H1 (cell line): ENCODE measurements at places on chromosomes 7 and 10. TPM values are rescaled to one million over a fixed set of nuclear protein-coding genes. Genes with fewer than 3 reads are reported as not detected.

- peaks cover 5% of the 10 kb centered on the region; the same call in 1 of the 2 replicates for H3K36me3 ChIP-seq
- no peak for DNase-seq
- no peaks in the 10 kb centered on the region for H3K27me3 ChIP-seq
These were observed 9.6 kb upstream of the MRPS24 start for GRCh38 chr7:43878867-43879266.

- DNase-seq: no peak
- no peaks in the 10 kb centered on the region for H3K36me3 ChIP-seq
- no peak overlapping the region for H3K27ac ChIP-seq
- H3K4me1 ChIP-seq: peaks cover 5% of the 10 kb centered on the region
- peaks cover 24% of the 10 kb centered on the region for H3K27me3 ChIP-seq
These were observed 1.3 kb downstream of the GPR37 start for GRCh38 chr7:124764051-124764846.

- no peak overlapping the region for H3K4me3 ChIP-seq
- H3K27me3 ChIP-seq: no peaks in the 10 kb centered on the region
- H3K4me1 ChIP-seq: peaks cover 3% of the 10 kb centered on the region
- H3K27ac ChIP-seq: peak overlapping the region; percentile 24; the same call in 1 of the 2 replicates
These were observed 152.0 kb downstream of the SVIL start for GRCh38 chr10:29482591-29483431.

- H3K4me1 ChIP-seq: no peaks in the 10 kb centered on the region
- H3K4me3 ChIP-seq: no peak overlapping the region
- no peaks in the 10 kb centered on the region for H3K36me3 ChIP-seq
- H3K27me3 ChIP-seq: no peaks in the 10 kb centered on the region
These were observed 533.4 kb upstream of the SEMA3D start for GRCh38 chr7:85719981-85720953.

DNA sequence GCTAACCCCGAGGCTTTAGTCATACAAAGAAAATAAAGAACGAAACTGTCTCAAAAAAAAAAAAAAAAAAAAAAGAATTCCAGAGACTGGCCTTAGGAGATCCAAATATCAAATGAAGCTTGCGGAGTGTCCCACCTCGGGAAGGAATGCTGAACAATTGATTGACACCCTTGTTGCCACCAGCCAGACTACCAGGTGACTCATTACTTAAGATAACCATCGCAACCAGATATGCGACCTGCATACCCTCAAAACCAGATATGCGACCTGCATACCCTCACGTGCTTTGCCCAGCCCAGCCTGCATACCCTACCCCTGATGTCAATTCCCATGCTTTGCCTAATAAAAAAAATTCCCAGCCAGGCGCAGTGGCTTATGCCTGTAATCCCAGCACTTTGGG lies 2.7 kb upstream of the PRKRIP1 start:
- H3K4me3 ChIP-seq: no peak overlapping the region
- H3K27me3 ChIP-seq: no peaks in the 10 kb centered on the region
- H3K4me1 ChIP-seq: no peaks in the 10 kb centered on the region

- H3K27me3 ChIP-seq: no peaks in the 10 kb centered on the region
- peaks cover 6% of the 10 kb centered on the region for H3K4me1 ChIP-seq
- DNase-seq: no peak
- no peaks in the 10 kb centered on the region for H3K36me3 ChIP-seq
- H3K4me3 ChIP-seq: no peak overlapping the region
These were observed 15.9 kb upstream of the FAM221A start for GRCh38 chr7:23664122-23664521.

- H3K27me3 ChIP-seq: no peaks in the 10 kb centered on the region
- no peak overlapping the region for H3K27ac ChIP-seq
- no peak for DNase-seq
- H3K36me3 ChIP-seq: no peaks in the 10 kb centered on the region
These were observed 63.9 kb downstream of the FOXL3 start for GRCh38 chr7:353746-354325.

DNA sequence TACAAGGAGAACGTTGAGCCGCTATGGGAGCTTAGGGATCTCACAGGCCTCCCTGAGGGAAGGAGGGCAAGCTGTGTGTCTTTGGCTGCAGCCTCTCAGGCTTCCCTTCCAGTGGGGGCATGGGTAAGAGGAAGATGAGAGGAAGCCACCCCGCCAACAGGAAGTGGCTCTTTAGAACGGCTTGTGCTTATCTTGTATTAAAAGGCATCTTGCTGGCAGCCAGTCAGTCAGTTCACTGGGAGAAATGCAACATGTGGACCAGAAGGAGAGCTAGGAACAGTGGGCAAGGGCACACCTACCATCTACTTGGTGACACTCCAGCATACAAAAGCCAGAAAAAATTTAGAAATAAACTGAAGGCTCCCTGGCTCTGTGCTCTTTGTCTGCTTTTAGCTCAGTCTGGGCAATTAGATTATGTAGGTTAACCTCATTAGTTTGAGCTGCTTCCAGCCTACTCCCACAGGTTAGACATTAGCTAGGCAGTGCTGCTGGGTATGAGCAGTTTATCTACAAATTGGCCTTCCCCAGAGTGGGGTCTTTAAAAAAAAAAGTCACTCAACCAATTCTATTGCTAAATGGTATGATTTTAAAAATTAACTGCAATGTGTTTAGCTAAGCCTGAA lies 595.9 kb downstream of the KCNMA1 start:
- DNase-seq: peak; percentile 35
- no peaks in the 10 kb centered on the region; the same call in 1 of the 2 replicates for H3K27me3 ChIP-seq
- no peak overlapping the region for H3K4me3 ChIP-seq
- H3K4me1 ChIP-seq: no peaks in the 10 kb centered on the region; the same call in 1 of the 2 replicates
- H3K36me3 ChIP-seq: no peaks in the 10 kb centered on the region

DNA sequence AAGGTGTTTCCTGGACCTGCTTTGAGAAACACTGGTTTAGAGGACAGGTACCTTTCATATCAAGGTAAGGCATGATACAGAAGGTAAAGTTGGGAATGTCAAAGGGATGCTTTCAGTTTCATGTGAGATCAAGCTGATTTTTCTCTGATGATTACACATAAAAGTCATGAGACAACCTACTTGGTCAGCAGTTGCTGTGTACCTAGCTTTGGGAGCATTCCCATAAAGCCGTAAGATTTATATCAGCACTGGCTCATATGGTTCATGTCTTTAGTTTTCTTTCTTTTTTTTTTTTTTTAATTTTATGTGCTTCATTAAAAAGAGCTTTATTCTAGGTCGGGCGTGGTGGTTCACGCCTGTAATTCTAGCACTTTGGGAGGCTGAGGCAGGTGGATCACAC lies 265.3 kb upstream of the LRGUK start:
- no peak overlapping the region for H3K4me3 ChIP-seq
- no peak for DNase-seq
- no peaks in the 10 kb centered on the region for H3K36me3 ChIP-seq
- no peak overlapping the region for H3K27ac ChIP-seq
- no peaks in the 10 kb centered on the region for H3K4me1 ChIP-seq

GRCh38 chr10:3623746-3624145 lies 161.3 kb downstream of the KLF6 start:
- H3K27me3 ChIP-seq: no peaks in the 10 kb centered on the region
- no peaks in the 10 kb centered on the region; the same call in 1 of the 2 replicates for H3K4me1 ChIP-seq
- H3K27ac ChIP-seq: no peak overlapping the region
- DNase-seq: no peak

- H3K36me3 ChIP-seq: no peaks in the 10 kb centered on the region
- H3K4me3 ChIP-seq: no peak overlapping the region
- H3K27me3 ChIP-seq: no peaks in the 10 kb centered on the region
- H3K27ac ChIP-seq: no peak overlapping the region
- no peak for DNase-seq
These were observed 117.9 kb downstream of the MTPAP start for GRCh38 chr10:30231071-30231652.

DNA sequence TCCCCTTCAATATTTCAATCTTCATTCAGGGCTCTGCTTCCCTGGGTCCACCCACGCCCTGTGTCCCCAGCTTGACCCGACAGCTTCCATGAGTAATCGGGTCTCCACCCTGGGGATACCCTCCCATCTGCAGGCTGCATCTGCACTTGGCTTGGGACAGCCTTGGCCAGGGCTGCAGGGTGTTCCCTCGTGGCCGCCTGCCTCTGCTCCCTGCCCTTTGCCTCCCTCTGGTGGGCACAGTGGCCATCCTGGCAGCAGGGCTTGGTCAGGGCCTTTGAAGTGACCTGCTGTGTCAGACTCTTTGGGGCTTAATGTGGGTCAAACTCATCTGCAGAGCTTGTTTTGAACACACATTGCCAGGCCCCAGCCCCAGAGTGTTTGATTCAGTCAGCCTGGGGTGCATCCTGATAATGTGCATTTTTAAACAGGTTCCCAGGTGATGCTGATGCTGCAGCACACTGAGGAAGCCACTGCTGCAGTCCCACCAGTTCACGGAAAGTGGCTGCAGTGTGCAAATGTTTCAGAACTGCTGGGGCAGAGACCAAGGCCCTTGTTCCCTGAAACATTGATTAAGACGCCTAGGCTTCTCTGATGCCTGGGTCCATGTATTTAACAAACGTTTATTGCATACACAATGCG lies 80.7 kb upstream of the SEC61G start:
- H3K4me3 ChIP-seq: no peak overlapping the region
- H3K27me3 ChIP-seq: no peaks in the 10 kb centered on the region
- no peak overlapping the region for H3K27ac ChIP-seq
- no peaks in the 10 kb centered on the region for H3K36me3 ChIP-seq
- peak; percentile 39 for DNase-seq

- H3K27ac ChIP-seq: no peak overlapping the region
- DNase-seq: no peak
- peaks cover 3% of the 10 kb centered on the region for H3K27me3 ChIP-seq
- H3K4me1 ChIP-seq: peaks cover 6% of the 10 kb centered on the region; the same call in 1 of the 2 replicates
These were observed 760 bp upstream of the FOXK1 start for GRCh38 chr7:4681218-4681851.

DNA sequence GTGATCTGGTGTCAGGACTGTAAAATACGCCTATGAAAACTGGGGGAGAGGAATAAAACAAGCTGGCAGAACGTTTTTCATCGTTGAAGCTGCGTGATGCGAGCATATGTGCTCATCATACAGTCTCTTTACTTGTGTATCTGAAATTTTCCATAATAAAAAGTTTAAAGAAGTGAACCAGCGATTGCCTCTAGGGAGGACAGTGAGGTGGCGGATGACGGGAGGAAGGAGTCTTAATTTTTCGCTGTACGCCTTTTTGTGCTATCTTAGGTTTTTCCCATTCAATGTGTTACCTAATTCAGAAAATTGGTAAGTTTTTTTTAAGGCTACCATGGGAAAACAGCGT lies 891 bp upstream of the WAPL start:
- peaks cover 5% of the 10 kb centered on the region for H3K4me1 ChIP-seq
- no peaks in the 10 kb centered on the region for H3K27me3 ChIP-seq
- H3K36me3 ChIP-seq: peaks cover 7% of the 10 kb centered on the region; the same call in 1 of the 2 replicates
- DNase-seq: no peak

Gene ANKRD7
- not detected in 2 replicates for total RNA-seq

Gene LAMB1
- 37.2 and 38.5 TPM in 2 replicates for total RNA-seq

Gene GNAT3
- total RNA-seq: not detected in 2 replicates

Gene MSS51
- 1.7 and 1.9 TPM in 2 replicates for total RNA-seq

Gene DNAJC12
- 2.9 and 4.2 TPM in 2 replicates for total RNA-seq

Gene CLDN12
- 47.3 and 49.2 TPM in 2 replicates for total RNA-seq

Gene MEIG1
- total RNA-seq: not detected in 2 replicates

Gene SFRP5
- total RNA-seq: 3.3 and 3.9 TPM in 2 replicates

Gene SLC25A28
- 17.2 and 20.6 TPM in 2 replicates for total RNA-seq

Gene KEL
- 1.1 and 1.8 TPM in 2 replicates for total RNA-seq
